ENCODE measurements at places on chromosomes 4 and X.

- peak; percentile 69 for DNase-seq
Observed at GRCh38 chr4:128558896-128559679, 250.4 kb upstream of the JADE1 start.

DNA sequence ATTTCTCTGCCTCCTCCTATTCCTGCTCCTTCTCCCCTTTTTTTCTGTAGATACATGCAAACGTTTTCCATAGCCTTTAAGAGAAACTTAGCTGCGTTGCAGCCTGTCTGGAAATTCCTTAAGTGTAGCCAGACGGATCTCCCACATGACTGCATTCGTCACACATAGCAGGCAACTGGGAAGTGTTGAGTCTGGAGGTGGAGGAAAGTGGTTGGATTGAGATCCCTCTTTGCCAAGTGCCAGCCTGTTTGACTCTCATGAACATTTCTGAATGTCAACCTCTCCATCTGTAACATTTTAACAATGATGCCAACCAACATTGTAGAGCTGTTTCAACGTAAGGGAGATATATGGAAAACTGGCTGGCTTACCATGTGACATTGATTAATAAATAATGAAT is 45.1 kb upstream of the FAM9A start:
- DNase-seq = no peak

- DNase-seq = peak; percentile 61
Observed at GRCh38 chrX:33194876-33195433, 16.4 kb downstream of the DMD start.

DNA sequence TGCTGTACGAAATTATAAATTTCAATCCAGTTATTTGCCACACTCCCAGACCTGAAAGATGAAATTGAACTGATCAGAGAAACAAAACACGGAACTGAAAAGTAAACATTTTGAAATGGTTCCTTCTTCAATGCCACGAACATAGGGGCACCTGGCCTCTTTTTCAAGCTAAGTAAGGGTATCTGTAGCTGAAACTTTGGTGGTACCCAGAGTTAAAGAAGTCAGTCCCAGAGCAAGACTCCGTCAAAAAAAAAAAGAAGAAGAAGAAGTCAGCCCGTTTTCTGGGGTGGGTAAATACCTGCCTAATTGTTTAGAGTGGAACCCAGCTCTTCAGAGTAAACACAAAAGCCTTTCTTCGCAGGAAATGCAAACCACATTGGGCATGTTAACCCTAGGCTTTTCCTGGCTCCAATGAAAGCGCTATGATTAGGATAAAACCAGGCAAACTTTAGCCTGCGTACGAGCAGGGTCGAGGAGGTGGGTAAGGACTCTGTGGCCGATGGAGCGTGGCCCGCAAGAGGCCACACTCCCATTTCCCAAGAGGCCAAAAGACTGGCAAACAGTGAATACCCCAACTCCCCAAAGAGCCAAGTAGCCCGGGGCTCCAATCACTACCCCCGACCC is 1.3 kb downstream of the ANTXR2 start:
- DNase-seq = no peak

DNA sequence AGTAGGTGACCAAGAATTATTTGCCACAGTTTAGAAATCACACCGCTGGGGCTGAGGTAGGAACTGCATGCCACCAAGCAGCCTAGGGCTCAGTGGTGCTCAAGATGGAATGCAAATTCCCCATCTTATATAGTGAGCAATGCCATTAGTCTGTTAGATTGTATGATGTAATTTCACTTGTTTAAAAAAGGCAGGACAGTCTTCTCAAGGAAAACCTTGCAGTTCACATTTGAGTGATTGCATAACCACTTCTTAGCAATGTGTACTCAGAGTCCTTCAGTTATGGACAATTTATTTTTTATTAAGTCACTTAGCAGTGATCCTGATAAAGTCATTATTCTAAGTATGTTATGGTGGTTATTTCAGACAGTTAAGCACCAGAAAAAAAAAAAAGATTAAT is 142.9 kb upstream of the SFRP2 start:
- DNase-seq = peak; percentile 12

DNA sequence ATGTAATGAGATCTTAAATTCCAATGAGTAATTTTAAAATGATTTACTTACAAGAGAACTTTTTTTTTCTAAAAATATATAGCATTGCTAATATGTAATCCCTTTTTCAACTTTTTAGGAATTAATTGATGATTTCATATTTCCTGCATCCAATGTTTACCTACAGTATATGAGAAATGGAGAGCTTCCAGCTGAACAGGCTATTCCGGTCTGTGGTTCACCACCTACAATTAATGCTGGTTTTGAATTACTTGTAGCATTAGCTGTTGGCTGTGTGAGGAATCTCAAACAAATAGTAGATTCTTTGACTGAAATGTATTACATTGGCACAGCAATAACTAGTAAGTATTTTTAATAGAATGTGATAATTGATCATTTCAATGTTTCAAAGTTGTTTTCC is 113.2 kb downstream of the USP9X start:
- DNase-seq = no peak

GRCh38 chr4:8723222-8723980 is 130.8 kb downstream of the CPZ start:
- DNase-seq = no peak

GRCh38 chr4:76691807-76692582 is 205.9 kb downstream of the SOWAHB start:
- no peak for DNase-seq

DNA sequence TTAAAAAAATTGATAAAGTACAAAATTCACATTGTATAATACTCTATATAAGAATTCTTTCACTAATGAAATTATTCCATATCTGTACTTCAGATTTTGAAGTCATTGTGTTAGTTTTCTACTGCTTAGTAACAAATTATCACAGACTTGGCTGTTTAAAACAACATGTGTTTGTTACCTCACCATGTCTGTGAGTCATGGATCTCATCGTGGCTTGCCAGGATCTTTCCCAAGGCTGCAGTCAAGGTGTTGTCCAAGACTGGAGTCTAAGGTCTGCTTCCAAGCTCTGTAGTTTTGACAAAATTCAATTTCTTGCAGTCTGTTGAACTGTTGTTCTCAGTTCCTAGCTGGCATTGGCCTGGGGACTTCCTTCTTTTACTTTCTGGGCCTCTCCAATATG is 1286.9 kb downstream of the ADGRL3 start:
- DNase-seq = no peak
